ENCODE measurements at places on chromosomes 7 and 10. TPM values are rescaled to one million over a fixed set of nuclear protein-coding genes. Genes with fewer than 3 reads are reported as not detected.

DNA sequence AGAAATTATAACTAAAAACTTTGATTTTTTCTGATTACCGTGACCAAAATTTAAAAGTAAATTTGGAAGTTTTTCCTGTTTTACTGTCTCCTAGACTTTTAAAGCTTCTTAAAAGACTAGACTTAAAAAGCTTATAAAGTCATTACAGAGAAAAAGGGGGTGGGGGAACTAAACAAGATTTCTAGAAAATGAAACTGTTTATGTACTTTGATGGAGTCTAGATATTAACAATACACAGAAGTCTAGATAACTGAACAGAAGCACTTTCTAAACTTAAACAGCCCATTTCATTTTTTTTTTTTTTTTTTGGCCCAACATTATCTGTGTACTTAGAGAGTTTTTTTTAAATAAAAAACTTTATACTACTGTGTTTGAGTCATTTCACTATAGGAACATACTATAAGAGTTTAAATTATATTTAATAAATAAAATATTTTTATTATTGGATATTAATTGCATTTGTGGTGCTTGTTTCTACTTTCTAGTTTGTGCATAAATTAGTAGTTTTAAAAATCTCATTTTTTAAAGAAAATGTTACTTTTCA lies 98.5 kb downstream of the PHTF2 start:
- no peak for DNase-seq

- DNase-seq: no peak
These were observed 24.4 kb downstream of the C10orf90 start for GRCh38 chr10:126646110-126646509.

DNA sequence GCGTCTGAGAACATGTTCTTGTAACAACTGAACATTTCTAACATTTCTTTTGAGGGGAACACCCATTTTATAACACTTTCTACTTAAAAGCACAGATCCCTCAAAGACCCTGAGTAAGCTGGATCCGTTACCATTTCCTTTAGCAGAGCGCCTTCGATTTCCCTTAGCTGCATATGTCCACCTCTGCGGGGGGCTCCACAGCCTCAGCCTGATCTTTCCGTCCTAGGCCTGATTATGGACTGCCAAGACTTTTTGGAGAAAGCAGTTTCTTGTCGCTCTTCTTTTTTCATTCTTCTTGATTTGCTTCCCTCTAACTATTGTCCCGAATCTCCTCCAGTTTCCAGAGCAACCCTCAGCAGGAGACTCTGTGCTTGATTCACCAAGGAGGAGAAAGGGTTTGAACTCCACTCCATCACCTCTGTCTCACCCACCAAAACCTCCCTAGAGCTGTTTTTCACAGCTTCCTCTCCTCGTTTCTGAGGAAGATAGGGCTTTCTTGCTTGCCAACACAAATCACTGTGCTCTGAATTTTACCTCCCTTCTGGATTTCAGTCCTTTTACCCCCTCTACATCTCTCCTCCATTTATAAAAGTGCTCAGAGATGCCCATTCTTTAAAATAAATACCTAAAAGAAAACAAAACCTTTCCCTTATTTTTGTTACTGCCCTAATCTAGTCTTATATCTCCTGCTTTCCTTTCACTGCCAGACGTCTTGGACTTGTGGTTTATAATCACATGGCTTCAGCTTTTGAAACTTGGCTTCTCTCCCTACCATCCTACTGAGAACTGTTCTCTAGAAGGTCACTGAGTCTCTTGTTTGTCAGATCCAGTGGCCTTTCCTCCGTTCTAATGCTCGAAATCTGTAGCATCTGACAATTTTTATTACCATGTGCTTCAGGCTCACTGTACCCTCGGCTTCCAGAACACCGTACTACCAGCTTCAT lies 30.5 kb upstream of the ZRANB1 start:
- DNase-seq: no peak

DNA sequence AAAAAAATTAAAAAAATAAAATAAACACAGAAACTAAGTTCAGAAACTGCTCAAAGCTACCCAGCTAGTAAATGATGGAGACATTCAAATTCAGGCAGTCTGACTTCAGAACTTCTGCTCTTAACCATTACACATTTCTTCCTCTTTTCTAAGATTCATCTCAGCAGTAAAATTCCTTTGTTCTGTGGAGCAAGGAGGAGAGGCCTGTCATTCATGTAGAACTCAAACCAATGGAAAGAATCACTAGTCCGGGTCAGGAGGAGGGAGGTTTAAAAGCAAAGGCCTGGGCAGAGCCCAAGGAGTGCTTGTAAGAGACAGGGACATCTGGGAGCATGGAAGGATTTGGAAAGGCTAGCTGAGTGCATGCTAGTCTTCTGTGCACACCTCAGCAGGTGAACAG lies 37.9 kb upstream of the DNAJB12 start:
- no peak for DNase-seq

- DNase-seq: peak; percentile 65
These were observed 60.8 kb downstream of the DLG5 start for GRCh38 chr10:77865580-77866324.

DNA sequence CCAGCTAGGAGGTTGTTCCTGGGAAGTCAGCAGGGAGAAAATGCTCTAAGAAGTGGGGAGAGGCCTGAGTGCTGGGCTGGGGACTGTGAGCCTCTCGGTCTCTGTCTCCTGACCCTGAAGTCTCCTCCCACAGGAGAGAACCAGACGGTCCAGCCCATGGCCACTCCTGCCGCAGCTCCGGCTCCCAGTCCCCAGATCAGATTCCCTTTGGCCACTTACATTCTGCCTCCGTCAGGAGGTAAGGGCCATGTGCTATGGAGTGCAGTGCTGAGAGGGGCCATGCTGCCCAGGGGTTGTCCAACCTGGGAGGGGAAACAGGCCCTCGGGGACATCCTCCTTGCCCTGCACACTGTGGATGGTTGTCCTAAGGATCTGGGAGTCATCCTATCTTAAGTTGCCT lies 21.3 kb upstream of the ZNF467 start:
- peak; percentile 74 for DNase-seq

GRCh38 chr7:153628406-153628805 lies 423.8 kb upstream of the DPP6 start:
- no peak for DNase-seq

DNA sequence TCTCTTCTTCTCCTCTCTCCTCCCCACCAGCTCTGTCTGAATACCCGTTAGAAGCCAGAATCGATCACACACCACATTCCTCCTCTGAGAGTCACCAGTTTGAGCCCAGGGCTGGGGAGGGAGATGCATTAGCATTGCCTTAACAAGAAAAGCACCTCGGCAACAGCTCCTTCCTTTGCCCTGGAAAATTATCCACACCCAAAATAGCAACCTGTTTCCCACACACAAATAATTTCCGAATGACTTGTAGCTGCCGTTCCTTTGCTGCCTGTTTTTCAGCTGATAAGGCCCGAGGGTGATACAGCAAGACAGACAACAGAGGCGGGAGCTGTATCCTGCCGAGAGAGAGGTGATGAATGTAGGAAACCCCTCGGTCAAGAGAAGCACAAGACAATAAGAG lies 91.3 kb downstream of the CPXM2 start:
- no peak for DNase-seq

DNA sequence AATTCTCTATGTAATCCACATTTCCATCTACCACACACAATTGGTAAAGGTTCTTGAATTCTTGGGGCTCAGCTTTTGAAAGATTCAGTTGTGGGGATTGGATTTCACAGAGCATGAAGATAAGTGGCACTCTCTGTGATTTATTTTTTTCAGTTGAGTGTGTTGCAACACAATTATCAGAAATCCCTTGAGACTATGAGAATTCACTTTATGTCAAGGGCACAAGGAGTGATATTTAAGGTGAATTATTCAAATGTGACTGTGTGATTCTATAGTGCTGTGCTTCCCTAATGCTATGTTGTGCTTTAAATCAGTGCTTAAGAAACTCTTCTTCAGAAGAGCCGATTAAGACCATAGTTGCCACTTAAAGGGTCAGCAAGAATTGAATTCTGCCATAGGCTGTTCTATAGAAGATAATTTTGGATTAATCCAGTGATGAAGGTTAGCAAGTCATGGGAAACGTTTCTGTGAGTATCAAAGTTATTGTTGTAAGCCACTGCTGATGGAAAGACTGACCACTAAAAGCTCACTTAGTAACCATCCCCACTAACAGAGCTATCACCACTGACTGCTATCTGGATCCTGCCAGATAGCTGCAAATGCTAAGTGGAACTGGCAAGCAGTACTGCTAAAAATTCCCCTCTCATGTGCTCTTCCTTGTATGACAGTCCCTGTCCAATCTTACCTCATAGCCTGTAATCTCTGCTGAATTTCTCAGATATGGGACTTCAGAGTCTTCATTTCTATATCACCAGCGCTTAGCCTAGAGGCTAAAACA lies 134.0 kb upstream of the SEMA3D start:
- no peak for DNase-seq

- DNase-seq: no peak
These were observed 9.1 kb upstream of the MCM10 start for GRCh38 chr10:13152296-13152695.

- DNase-seq: no peak
These were observed 726.1 kb downstream of the SORCS1 start for GRCh38 chr10:106438386-106438785.

GRCh38 chr10:27446091-27446918 lies 57.8 kb upstream of the RAB18 start:
- no peak for DNase-seq

DNA sequence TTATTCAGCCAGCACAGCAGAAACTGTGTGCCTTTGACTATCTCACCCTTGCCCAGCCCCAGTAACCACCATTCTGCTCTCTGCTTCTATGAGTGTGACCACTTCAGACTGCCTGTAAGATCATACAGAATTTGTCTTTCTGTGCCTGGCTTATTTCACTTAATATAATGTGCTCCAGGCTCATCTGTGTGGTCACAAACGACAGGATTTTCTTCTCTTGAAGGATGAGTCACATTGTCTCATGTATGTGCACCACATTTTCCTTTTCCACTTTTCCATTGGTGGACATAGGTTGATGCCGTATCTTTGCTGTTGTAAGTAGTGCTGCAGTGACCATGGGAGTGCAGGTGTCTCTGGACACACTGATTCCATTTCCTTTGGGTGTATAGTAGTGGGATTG lies 122.5 kb upstream of the LANCL2 start:
- no peak for DNase-seq

GRCh38 chr7:134823400-134823799 lies 44.0 kb downstream of the CALD1 start:
- DNase-seq: no peak

GRCh38 chr10:114453576-114453975 lies 49.3 kb upstream of the AFAP1L2 start:
- no peak for DNase-seq

GRCh38 chr10:12617191-12618175 lies 268.1 kb downstream of the CAMK1D start:
- no peak for DNase-seq

- DNase-seq: peak; percentile 19
These were observed 5.7 kb upstream of the PLAC9 start for GRCh38 chr10:80126876-80127275.

DNA sequence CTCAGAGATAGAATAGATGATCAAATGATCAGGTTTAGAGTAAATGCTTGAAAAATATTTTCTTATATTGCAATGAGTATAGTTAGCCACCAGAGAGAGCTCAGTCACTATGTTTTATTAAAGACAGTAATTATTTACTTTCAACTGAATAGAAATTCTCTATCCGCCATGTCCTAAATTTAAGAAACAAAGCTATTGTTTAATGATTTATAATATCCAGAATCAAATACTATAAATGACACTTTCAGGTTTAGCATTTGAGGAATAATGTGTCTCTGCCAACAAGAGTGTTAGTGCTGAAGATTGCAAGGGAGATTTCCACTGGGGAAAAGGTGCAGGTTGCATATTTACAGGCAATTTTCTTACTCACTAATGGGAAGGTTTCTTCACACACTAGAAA lies 184.7 kb downstream of the DGKB start:
- DNase-seq: no peak

DNA sequence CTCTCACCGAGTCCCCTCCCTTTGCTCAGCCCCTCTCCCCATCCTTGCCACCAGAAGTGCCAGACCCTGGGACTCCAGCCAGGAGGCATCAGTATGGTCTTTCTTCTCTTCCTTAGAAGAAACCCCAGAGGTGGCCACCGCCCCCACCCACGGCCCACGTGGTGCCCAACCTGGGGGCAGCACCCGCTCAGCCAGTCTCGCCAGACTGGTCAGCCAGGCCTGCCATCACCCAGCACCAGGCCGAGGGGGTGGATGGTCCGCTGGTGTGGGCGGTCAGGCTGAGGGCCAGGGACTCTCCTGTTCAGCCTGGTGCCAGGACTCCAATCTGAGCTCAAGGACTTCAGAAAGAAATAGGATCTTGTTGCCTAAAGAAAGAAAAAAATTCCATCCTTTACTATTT lies 5.8 kb upstream of the CLDN4 start:
- DNase-seq: no peak

DNA sequence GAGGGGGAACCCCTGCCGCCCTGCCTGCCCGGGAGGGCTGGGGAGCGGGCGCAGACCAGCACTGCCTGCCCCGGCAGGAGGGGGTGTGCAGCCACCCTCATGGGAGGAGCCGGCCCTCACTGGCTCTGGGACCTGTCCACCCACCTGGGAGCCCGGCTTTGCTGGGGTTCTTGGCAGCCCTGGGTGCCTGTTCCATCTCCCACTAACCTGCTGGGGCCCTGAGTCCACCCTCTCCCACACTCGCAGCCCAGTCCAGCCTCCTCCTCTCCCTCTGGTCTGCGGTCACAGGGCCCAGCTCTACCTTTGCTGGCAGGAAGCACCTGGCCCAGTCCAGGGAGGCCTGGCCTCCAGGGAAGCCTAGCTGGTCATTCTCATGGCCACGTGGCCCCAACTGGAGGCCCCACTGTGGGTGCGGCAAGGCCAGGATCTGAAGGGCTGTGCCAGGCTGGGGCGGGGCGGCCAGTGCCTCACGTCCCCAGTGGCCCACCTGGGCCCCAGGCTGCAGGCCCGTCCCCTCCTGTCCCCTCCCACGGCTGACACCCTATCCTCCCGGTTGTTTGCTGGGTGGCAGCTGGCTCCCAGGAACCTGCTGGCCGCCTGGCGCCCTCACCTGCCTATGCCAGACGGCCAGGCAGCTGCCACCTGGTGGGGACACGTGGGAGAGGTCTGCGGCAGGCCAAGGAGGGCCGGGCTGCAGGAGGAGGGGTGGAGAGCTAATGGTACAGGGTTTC lies at the start of gene TMEM184A:
TMEM184A (minus strand) TSS at position 393 of the 731 bp plus-strand sequence. CDS start 721 bp downstream, outside the sequence.
- peak; percentile 97 for DNase-seq

DNA sequence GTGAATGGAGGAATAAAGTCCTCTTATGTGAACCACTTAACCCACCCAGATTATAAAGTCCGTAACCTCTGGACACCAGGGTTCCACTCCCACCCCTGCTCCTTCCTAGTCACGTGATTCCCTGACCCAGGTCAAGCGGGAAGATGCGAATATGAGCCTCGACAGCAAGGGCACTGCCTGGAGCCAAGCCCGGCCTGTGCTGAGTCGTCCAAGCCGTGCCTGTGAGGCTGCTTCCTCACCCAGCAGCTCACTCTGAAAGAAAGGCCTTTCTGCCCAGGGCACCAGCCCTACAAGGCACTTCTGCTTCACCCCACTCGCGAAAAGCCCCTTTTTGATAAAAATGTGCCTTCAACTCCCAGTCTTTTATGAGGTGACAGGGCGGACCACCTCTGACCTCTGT lies 85.8 kb downstream of the CYTH3 start:
- peak; percentile 43 for DNase-seq

GRCh38 chr7:29345590-29345989 lies 151.0 kb downstream of the CHN2 start:
- peak; percentile 33 for DNase-seq

GRCh38 chr10:90413196-90413595 lies 444.6 kb downstream of the HTR7 start:
- DNase-seq: no peak

- DNase-seq: no peak
These were observed 161.4 kb downstream of the GFRA1 start for GRCh38 chr10:116111483-116112095.

The NRCAM gene
- 0.38 TPM for total RNA-seq

The CREB5 gene
- total RNA-seq: 1.8 TPM

The APBB1IP gene
- total RNA-seq: not detected

The NUTM2E gene
- total RNA-seq: 0.15 TPM

The CALCR gene
- total RNA-seq: 4.0 TPM

The CPA2 gene
- total RNA-seq: not detected

Measured in H7 (cell line).